CD4-positive, alpha-beta T cell treated with Interleukin-6 at 100 ng/mL for 8 hours (primary cell): ENCODE measurements at places on chromosomes 2 and 18.

- DNase-seq, result no peak
These were observed 34.0 kb upstream of the PLA2R1 start for GRCh38 chr2:160096409-160096808.

DNA sequence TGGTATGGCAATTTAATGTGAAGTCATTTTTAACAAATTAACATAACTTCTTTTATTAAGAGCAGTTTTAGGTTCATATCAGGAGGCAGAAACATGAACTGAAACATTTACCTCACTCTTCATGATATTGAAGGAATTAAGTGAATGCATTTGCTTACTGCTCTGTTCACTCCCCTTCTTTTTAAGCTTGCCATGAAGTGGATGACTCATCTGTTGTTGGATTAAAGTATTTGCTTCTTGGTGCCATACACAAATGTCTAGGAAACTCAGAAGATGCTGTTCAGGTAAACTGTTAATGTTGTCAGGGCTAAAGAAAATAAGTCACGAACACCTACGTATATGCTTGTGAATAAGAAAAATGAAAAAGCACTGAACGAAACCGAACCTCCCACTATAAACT, 10.2 kb upstream of the CABYR start:
- no peak for DNase-seq

GRCh38 chr18:51082571-51083267, 52.7 kb downstream of the SMAD4 start:
- DNase-seq, result no peak

GRCh38 chr2:120403676-120404075, 57.7 kb downstream of the INHBB start:
- DNase-seq, result no peak

DNA sequence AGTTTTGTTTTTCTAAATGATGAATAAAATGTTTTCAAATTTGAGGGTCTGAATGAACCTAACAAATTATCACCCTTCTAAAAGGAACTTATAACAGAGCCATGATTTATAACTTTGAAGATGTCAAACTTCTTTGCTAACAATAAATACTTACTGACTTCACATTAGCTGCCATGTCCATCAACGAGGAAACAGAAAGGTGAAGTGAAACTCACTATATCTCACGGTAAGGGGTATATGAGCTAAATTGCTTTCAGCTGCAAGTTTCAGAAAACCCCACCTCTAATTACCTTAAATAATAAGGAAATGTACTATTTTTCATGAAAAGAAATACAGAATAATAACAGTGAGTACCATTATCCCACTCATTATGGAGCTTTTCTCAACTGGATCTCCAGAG, 350.8 kb upstream of the NT5C1B start:
- DNase-seq, result no peak

DNA sequence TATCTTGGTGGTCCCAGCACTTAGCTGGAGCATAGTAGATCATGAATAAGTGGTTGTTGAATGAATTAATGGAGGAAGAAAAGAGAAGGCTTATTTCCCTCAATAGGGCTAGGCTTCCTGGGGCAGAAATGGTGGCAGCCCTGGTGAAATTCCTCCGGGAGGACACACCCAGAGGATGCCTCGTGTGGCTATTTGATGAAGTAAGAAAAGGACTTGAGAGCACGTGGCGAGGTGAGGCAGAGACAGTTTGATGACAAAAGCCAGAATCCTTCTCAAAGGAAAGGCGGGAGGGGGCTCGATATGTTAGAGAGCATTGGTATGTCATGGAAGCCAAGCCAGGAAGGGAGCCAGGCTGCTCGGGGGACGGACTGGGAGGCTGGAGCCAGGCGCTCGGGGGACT, 14.7 kb downstream of the FAM228A start:
- DNase-seq, result no peak

GRCh38 chr2:121613774-121614173, 35.5 kb downstream of the CLASP1 start:
- DNase-seq, result no peak

DNA sequence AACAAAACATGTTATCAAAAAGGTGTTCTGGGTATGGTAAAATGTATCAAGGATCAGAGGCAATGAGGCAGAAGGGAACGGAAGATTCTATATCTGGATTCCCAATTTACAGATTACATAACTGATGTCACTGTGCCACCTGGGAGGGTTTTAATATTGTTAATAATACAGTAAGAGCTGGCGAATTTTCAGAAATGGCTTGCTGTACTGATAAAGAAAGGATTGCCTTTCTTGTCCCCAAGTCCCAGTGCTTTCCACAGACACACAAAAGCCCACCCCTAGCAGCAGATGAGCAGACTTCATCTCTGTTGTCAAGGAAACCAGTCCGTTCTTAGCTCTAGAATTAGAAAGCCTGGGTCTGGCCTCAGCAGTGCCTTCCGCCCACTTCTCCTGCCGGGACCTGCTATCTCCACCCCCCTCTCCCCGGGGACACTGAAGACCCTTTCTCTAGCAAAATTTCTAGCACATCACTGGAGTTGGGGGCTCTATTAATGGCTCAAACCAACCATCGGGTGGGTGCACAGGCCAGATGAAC, 34.3 kb downstream of the ADD2 start:
- no peak for DNase-seq

DNA sequence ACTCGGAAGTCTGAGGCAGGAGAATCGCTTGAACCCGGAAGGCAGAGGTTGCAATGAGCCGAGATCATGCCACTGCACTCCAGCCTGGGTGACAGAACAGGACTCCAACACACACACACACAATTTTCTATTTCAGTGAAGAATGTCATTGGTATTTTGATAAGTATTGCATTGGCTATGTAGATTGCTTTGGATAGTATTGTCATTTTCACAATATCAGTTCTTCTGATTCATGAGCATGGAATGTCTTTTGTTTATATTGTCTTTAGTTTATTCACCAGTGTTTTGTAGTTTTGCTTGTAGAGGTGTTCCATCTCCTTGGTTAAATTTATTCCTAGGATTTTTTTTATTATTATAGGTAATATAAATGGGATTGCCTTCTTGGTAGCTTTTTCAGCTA, 693.4 kb upstream of the SYT4 start:
- no peak for DNase-seq

DNA sequence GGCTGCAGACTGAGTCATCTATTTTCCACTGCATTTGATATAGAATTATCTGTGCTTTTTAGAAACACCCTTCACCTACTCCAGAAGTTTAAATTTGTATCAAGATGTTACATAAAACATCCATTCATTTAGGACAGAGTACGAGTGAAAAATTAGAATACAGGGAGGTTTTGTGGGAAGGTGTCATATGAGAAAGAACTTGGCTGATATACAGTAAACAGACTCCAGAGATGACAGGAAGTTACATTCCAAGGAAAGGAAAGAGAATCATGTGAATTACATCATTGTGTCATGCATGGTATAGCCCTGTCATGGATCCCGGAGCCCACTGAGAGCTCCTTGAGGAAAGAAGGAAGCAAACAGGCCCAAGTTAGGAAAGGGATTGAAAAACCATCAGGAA, 341.5 kb upstream of the PKDCC start:
- DNase-seq, result no peak

DNA sequence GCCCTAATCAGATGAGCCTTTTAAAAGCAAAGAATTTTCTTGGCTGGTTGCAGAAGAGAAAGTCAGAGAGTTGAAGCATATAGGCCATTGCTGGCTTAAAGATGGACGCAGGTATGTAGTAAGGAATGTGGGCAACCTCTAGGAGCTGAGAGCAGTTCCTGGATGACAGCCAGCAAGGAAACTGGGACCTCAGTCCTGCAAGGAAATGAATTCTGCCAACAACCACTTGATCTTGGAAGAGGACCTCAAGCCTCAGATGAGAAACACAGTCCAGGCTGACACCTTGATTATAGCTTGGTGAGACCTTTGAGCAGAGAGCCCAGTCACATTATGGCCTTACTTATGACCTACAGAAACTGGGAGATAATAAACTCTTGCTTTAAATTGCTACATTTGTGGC, 15.7 kb downstream of the PHOSPHO2 start:
- no peak for DNase-seq

DNA sequence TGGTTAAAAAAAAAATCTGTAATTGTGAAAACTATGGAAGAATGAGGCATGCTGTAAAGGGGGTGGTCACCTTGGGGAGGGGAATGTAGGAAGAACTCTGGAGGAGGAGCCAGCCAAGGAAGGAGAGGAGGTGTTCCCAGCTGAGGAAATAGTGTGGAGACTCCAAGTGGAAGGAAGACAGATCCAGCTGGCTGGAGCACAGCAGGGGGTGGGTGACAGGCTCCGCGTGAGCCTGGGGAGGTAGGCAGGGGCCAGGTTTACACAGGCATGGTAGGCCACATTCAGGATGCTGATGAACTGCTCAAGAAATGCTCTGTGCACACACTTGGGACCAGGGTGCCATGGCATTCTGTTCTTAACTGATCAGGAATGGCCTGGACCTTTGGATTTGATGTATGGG, 16.8 kb downstream of the AFF3 start:
- DNase-seq, result no peak

GRCh38 chr2:239710953-239711861, 310.4 kb upstream of the HDAC4 start:
- DNase-seq, result no peak

- DNase-seq, result no peak
These were observed 1042.0 kb downstream of the DPP10 start for GRCh38 chr2:115484486-115484885.

DNA sequence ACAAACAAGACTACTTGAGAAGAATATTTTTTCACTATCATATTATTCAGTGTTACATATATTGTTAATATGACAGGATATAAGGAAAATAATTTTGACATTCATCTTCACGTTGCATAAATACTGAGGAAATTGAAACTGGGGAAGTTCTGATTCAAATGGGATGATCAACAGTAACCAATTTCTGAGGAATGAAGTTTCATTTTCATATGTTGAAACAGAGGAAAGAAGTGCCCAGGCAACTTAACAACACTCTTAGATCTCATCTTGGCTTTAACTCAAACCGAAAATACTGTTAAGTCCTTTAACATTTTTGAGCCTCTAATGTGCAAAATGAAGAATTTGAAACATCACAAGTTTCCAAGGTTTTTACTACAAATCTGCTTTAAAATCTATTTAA, 612.2 kb upstream of the VRK2 start:
- no peak for DNase-seq

DNA sequence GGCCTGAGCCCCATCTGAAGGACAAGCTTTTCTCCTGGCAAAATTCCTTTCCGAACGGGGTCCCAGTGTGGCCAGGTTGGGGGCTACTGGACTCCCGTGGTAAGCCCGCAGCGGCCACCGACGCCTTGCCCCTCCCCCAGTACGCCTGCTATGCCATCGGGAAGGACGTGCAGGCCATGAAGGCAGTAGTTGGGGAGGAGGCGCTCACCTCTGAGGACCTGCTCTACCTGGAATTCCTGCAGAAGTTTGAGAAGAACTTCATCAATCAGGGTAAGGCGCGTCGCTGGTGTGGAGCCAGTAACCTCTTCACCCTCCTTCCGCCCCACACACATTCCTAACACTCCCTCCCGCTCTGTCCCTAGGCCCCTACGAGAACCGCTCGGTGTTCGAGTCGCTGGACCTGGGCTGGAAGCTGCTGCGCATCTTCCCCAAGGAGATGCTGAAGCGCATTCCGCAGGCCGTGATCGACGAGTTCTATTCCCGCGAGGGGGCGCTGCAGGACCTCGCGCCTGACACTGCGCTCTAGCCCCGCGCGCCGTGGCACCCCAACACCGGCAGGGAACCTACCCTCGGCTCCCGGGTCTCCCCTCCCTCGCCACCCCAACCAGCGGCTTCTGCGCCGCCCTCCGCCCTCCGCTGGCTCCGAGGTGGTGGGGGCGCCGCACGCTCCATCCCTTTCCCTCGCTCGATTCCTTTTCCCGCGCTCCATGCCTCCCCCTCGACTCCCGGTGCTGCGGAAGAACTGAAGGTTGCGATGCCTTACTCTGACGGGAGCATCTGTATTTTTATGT, 13.6 kb upstream of the ANKRD53 start:
- peak; percentile 78 for DNase-seq

DNA sequence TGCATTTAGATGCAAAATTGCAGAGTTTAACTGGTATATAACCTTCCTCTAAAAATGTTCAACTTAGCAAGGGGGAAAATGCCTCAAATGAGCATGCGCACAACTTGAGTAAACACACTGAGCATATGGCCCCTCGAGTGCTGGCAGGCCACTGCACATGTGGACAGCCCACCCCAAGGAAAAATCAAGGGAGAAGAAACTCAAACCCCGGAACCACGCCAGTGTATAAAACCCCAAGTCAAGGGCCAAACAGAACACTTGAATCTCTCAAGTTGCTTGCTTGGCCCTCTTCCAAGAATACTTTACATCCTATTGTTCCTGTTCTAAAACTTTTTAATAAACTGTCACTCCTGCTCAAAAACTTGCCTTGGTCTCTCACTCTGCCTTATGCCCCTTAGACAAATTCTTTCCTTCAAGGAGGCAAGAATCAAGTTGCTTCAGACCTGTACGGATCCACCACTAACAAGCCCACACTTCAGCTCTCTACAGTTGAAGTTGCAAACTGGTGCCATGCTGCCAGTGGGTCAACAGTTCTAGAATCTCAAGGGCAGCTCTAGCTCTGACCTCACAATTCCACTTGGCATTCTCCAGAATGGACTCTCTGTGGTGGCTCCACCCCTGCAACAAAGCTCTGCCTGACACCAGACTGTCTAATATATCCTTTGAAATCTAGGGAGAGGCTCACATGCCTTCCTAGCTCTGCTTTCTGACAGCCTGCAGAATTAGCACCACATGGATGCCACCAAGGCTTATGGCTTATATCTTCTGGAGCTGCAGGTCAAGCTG, 38.9 kb downstream of the HIBCH start:
- DNase-seq, result no peak

DNA sequence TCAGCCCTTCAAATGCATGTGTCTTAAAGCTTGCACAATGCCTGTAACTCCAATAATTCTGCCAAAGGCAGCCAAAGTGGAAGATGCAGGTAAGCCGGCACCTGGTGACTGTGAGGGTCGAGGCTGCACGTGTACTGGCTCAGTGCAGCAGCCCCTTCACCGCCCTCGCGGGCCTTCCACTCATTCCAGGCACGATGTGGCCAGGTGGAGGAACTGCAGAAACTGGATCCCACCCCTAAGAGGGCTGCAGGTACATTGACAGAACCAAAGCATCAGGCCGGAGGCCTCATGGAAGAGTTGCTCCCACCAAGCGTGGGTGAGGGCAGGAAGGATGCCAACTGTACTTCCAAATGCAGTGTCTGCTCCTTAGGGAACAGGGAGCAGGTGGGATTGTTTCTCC, 253.4 kb downstream of the HDAC4 start:
- no peak for DNase-seq

- no peak for DNase-seq
These were observed 111.8 kb downstream of the PRKCE start for GRCh38 chr2:45763255-45763654.

DNA sequence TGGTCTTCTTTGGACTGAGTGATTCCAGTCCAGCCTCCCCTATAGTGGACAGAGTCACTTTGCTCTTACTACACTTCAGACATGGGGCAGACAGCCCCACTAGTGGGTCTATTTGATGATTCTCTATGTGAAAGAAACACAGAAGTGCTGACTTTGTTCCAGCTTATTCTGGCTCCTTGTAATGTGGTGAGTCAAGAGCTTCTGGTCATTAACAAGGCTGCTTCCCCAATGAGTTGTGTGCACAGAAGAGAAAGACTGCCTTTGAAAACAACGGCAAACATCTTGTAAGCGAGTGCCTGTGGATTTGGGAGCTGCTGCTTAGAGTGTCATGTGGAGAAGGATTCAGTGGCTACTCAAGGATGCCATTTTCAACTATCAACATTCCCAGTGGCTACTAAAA, 39.1 kb downstream of the RMC1 start:
- DNase-seq, result no peak
